Cardiac septum (tissue), 1 donor: ENCODE measurements at places on chromosomes 2 and 18. TPM values are rescaled to one million over a fixed set of nuclear protein-coding genes. Genes with fewer than 3 reads are reported as not detected.

DNA sequence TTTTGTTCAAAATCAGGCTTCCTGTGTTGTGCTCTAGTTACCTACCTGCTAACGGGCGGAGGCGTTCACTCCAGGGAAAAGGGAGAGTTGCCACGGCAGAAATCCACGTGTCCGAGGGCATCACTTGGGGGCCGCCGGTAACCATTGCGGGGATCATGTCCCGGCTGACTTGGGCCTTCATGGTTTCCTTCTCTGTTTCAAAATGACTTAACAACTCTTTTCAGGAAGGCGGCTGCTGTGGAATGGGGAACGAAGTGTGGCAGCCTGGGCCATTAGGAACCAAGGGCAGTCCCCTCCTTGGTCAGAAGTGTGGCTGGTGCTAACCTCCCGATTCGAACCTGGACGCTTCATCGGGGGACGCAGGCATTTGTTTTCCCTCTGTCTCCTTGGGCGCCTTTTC lies 56.8 kb downstream of the INPP5D start:
- DNase-seq: peak; percentile 78

GRCh38 chr2:157196956-157197355 lies 60.5 kb upstream of the GALNT5 start:
- no peak for DNase-seq

DNA sequence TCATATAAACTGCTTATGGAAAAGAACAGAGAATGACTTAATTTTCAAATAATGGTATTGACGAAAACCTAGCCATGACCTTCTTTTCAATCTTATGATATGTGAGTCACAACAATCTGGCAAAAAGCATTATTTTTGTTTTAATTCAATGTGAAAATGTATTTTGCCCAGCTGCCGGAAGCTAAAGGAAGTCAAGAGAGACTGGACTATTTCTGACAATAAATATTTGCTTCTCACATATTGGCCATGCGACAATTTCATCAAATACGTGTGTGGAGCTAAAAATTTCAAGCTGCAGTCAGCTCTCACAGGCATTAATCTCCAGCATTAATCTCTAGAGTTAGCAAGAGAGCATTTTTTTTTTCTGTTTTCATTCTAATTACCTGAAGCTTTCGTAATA lies 881.0 kb downstream of the CPS1 start:
- DNase-seq: no peak

DNA sequence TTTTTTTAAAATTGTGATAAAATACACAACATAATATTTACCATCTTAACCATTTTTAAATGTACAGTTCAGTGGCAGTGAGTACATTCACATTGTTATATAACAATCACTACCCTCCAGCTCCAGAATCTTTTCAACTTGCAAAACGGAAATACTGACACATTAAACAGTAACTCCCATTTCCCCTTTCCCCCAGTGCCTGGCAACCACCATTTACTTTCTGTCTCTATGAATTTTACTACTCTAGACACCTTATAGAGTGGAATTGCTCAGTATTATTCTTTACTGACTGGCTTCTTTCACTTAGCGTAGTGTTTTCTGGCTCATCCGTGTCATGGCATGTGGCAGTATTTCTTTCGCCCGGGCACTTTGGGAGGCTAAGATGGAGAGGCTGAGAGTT lies 32.6 kb downstream of the FASTKD2 start:
- DNase-seq: no peak

Gene GREB1L
- 16.2 TPM for total RNA-seq

Gene PROM2
- 0.83 TPM for total RNA-seq
